ENCODE measurements at places on chromosomes 3 and 15. TPM values are rescaled to one million over a fixed set of nuclear protein-coding genes. Genes with fewer than 3 reads are reported as not detected.

DNA sequence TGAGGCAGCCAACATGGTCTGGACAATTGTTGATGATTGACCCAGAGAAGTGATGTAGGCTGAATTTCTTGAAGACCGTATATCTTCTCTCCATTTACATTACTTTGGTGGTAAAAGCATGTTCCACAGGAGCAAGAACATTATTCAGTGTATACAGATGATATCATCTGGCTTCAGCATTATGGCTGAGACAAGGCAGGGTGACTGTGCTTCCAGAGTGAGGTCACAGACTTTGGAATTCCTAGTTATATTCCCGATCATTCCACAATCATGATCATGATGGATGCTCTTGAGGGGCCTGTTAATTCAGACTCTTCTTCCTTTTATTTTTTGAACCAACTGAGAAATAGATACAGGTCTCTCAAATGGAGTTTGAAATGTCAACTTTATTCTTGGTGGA lies 19.0 kb downstream of the PLS1 start:
- no peaks in the 10 kb centered on the region for H3K36me3 ChIP-seq
- H3K4me3 ChIP-seq, result no peak overlapping the region

The CLRN1 gene
- not detected for total RNA-seq

The RTP3 gene
- total RNA-seq, result not detected

GRCh38 chr3:9955067-9955502 lies 2.9 kb upstream of the PRRT3 start:
- DNase-seq, result no peak
- H3K36me3 ChIP-seq, result no peaks in the 10 kb centered on the region
- H3K27me3 ChIP-seq, result no peaks in the 10 kb centered on the region
- peak overlapping the region; percentile 28 for H3K4me3 ChIP-seq
- peaks cover 23% of the 10 kb centered on the region for H3K4me1 ChIP-seq
- peak overlapping the region; percentile 39 for H3K27ac ChIP-seq

- no peak for DNase-seq
- no peaks in the 10 kb centered on the region for H3K36me3 ChIP-seq
- H3K4me3 ChIP-seq, result no peak overlapping the region
These were observed 18.8 kb upstream of the SSUH2 start for GRCh38 chr3:8663177-8664061.

The SYNPR gene
- 2.3 TPM for total RNA-seq

The HMCES gene
- 33.2 TPM for total RNA-seq

DNA sequence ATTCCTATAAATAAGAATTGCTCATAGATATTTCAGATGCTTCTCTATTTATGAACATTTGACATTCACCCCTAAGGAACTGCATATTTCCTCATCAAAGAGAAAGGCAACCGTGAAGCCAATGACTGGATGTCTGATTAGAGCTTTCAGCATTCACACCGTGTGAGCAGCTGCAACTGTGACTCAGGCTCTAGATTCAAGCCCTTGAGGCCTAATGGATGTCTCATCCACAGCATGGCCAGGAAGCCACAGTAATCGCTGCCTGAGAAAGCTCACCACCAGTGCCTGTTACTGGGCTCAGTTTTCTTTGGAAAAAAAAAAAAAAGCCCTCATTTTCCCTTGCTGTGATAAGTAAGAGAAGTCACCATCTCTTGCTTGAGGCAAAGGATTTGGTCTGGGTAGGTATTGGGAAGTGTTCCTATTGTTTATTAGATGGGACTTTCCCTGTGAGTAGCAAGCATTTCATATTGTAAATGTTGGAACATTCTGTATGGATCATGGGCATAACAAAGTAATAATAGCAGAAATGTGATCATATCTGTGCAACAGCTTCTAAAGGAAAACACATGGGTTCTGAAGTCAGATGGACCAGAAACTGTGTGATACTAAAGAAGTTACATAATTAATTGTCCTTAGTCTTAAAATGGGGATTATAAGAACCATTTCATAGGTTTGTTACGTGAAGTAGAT lies 783.7 kb downstream of the AGBL1 start:
- H3K4me1 ChIP-seq, result no peaks in the 10 kb centered on the region
- H3K36me3 ChIP-seq, result peaks cover 3% of the 10 kb centered on the region
- no peak for DNase-seq
- H3K27me3 ChIP-seq, result peaks cover 18% of the 10 kb centered on the region
- no peak overlapping the region for H3K27ac ChIP-seq

The ADAMTS17 gene
- 18.3 TPM for total RNA-seq
